Aorta (tissue), 5 donors: ENCODE measurements at places on chromosomes 3 and 15.

DNA sequence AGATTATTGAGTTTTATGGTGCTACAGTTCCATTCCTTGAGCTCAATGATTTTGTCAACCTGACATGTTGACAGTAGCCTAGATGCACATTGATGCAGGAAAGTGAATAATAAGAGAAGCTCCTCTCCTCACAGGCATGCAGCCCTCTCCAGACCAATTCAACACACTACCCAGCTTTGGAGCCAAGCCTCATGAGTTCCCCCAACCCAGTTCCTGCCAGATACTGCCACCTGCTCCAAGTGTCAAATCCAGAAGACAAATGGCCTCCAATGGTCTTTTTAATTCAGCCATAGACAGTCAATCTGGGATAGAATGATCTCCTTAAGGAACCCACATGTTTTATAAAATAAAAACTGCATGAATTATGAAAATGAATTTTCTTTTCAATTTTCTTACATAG, 83.7 kb upstream of the ARHGEF3 start:
- DNase-seq, result no peak

DNA sequence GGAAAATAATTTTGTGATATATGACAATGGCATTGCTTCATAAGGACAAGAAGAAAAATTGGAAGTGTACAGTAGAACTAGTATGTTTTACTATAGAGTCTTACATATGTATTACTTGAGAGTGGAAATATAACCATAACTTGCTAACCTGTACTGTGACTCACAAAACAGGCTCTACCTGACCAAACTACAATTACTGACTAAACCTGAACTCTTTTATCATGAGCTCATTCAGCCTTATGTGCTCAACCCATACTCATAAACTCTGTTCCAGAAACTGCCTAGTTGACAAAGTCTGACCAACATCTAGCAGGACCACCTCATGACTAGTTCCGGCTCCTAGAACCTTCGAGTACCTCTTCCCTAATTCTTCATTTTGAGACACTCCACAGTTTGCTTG, 6.3 kb downstream of the CDIN1 start:
- DNase-seq, result no peak

DNA sequence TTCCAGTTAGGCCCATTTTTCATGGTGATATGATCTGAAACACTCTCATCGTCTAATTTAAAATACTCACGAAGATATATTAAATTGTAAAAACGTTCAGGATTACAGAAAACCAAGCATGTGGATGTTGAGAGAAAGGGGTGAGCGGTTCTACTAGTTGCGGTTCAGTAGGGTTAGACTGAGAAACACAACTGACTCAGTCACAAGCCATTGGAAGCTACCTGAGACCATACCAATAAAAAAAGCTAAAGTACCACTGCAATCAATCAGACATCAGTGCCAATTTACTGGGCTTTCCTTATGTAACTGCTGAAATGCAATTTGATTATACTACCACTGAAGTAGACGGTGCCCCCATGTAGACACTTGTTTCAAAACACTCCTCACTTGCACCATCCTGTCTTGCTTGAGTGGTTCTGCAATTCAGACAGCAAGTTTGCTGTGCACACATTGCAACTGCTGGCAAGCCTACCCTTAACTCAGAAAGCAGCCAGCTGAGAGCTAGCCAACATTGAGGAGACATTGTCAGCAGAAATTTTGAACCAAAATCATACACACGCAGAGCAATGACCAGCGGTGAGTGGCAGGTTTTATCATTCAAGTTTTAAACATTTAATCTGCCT, 368.7 kb upstream of the ARHGEF26 start:
- no peak for DNase-seq

DNA sequence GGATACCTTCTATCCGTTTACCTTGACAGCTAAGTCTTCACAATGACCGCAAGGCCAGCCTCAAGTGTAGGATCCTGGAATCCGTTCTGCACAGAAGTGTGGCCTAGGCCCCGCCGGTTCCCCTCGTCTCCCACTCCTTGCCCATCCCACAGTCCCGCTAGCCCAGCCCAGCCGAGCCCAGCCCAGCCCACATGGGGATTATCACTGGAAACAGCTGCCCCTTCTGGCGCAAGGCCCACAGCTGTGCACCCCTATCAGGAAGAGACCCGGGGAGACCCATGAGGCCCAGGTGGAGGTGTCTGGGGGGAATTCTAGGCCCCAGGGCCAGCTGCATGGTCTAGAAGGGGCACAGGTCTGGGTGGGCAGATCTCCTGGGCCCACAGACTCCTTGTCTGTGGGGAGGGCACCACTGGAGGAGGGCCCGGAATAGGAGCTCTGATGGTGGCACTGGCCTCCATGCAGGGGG, 27.9 kb upstream of the KLF13 start:
- no peak for DNase-seq
